SJSA1 (cell line): ENCODE measurements at places on chromosomes 11 and 22. TPM values are rescaled to one million over a fixed set of nuclear protein-coding genes. Genes with fewer than 3 reads are reported as not detected.

TMEM45B gene
- not detected in 2 replicates for total RNA-seq

BIRC3 gene
- 0.68 and 5.3 TPM in 2 replicates for total RNA-seq

TRIM29 gene
- not detected in 2 replicates for total RNA-seq

FOSL1 gene
- 72.1 and 97.5 TPM in 2 replicates for total RNA-seq

CEND1 gene
- 0.21 and 0.88 TPM in 2 replicates for total RNA-seq

MTMR3 gene
- total RNA-seq, result 25.6 and 26.4 TPM in 2 replicates

ELFN2 gene
- 0.11 TPM in 1 of 2 replicates, not detected in the other for total RNA-seq

OR4C3 gene
- total RNA-seq, result not detected in 2 replicates
